A549 treated with AZD2906 at 1 μM for 4 hours (cell line): ENCODE measurements at places on chromosomes 2 and 18. TPM values are rescaled to one million over a fixed set of nuclear protein-coding genes. Genes with fewer than 3 reads are reported as not detected.

NTSR2 gene
- total RNA-seq, result 0.05 to 0.08 TPM in 2 of 5 replicates, not detected in the others

CNTNAP5 gene
- not detected in 5 replicates for total RNA-seq

ASAP2 gene
- 37.8 to 48.5 TPM (median 48.2 TPM) in 5 replicates for total RNA-seq

COL4A4 gene
- total RNA-seq, result 1.2 to 2.1 TPM (median 1.6 TPM) in 5 replicates

RNF103 gene
- total RNA-seq, result 53.6 to 67.2 TPM (median 63.5 TPM) in 5 replicates

OTX1 gene
- 3.5 to 4.6 TPM (median 3.7 TPM) in 5 replicates for total RNA-seq

MC4R gene
- not detected in 5 replicates for total RNA-seq

IGFBP5 gene
- total RNA-seq, result 0.13 to 0.20 TPM (median 0.16 TPM) in 5 replicates

ASB3 gene
- total RNA-seq, result 10.2 to 11.9 TPM (median 11.8 TPM) in 5 replicates
